Heart right ventricle (tissue), 16 donors: ENCODE measurements at places on chromosomes 6 and 20. TPM values are rescaled to one million over a fixed set of nuclear protein-coding genes. Genes with fewer than 3 reads are reported as not detected.

- H3K36me3 ChIP-seq: no peaks in the 10 kb centered on the region
- H3K27me3 ChIP-seq: no peaks in the 10 kb centered on the region
- H3K27ac ChIP-seq: no peak overlapping the region
- H3K4me1 ChIP-seq: peaks cover 6% of the 10 kb centered on the region
- H3K4me3 ChIP-seq: no peak overlapping the region
These were observed 15.5 kb downstream of the BTNL2 start for GRCh38 chr6:32391505-32391904.

GRCh38 chr20:25338112-25339023, 52.3 kb downstream of the ABHD12 start:
- H3K27ac ChIP-seq: no peak overlapping the region
- H3K4me1 ChIP-seq: peaks cover 4% of the 10 kb centered on the region
- H3K4me3 ChIP-seq: no peak overlapping the region
- no peaks in the 10 kb centered on the region for H3K36me3 ChIP-seq
- no peak for DNase-seq

The ANKEF1 gene
- 1.5 TPM for total RNA-seq

GRCh38 chr6:52872031-52872430, 31.4 kb upstream of the GSTA5 start:
- DNase-seq: no peak
- no peak overlapping the region for H3K4me3 ChIP-seq
- H3K4me1 ChIP-seq: peaks cover 4% of the 10 kb centered on the region
- no peaks in the 10 kb centered on the region for H3K27me3 ChIP-seq
- no peaks in the 10 kb centered on the region for H3K36me3 ChIP-seq

DNA sequence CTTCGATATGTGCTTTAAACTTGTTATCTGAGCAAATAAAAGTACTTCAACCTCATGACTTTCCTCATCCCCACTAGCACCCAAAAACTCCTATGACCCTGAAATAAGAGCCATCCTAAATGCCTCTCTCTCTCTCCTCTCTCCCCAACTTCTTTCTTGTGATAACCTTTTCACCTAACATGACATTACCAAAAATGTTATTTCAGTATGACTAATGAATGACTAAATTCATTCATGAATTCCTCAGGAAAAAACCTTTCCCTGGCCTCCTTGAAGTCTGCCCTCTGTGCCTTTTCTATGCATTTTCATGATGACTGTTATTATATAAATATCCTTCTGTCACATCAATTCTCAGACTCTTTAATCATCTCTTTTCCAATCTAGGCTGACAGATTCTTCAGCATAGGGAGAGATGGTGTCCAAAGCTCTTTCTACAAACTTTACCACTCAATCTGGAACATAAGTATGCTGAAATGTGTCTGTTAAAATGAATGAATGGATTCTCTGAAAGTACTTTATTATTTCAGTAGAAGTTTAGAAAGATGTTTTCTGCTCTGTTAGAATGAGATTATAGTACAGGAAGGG, 114.3 kb upstream of the GGTLC1 start:
- no peak overlapping the region for H3K27ac ChIP-seq
- no peak overlapping the region for H3K4me3 ChIP-seq
- no peaks in the 10 kb centered on the region for H3K36me3 ChIP-seq
- DNase-seq: no peak
- peaks cover 30% of the 10 kb centered on the region for H3K27me3 ChIP-seq
- no peaks in the 10 kb centered on the region for H3K4me1 ChIP-seq

- no peak for DNase-seq
- no peak overlapping the region for H3K27ac ChIP-seq
- no peaks in the 10 kb centered on the region for H3K36me3 ChIP-seq
- H3K4me3 ChIP-seq: no peak overlapping the region
- H3K27me3 ChIP-seq: no peaks in the 10 kb centered on the region
- no peaks in the 10 kb centered on the region for H3K4me1 ChIP-seq
These were observed 102.6 kb upstream of the RSPO3 start for GRCh38 chr6:127015858-127016257.

The CDH22 gene
- total RNA-seq: 0.16 TPM
